ENCODE measurements at places on chromosomes 11 and 22.

DNA sequence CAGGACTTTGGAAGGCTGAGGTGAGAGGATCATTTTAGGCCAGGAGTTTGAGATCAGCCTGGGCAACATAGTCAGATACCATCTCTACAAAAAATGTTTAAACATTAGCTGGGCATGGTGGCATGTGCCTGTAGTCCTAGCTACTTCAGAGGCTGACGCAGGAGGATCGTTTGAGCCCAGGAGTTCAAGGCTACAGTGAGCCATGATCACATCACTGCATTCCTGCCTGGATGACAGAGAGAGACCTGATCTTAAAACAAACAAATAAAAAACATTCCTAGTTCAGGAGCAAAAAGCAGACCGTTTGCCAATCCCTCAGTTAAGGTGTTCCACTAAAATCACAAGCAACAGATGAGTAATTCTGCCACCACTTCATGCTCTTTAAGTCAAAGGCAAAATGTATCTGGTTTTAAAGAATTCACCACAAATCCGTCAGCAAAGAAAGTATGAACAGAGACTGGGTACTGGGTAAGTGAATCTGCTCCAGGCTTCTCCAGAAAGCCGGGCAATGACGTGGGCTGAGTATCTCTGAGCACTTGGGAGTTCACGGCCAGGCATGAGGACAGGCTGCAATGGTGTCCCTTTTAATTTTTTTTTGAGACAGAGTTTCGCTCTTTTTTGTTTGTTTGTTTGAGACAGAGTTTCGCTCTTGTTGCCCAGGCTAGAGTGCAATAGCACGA is 19.5 kb downstream of the CLTCL1 start:
- DNase-seq: no peak

GRCh38 chr11:81707881-81708280 is 1025.8 kb downstream of the FAM181B start:
- DNase-seq: no peak

DNA sequence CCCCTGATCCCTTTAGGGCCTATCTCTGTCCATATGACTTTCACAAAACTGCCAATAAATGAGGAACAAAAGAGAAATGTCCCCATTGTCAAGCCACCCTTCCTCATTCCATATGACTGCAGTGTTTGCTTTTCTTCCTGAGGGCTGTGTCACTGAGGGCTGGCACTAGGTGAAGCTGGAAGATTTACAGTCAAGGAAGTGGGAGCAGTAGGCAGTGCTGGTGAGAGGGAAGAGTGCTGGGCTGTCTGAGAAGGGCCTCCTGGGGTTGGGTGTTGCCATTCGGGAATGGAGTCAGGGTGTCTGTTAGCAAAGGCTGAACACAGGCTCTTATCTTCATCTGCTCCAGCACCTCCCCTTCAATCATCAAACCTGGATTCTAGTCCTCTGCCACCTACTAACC is 30.9 kb downstream of the INSC start:
- DNase-seq: peak; percentile 79

- no peak for DNase-seq
These were observed 3.2 kb downstream of the AMOTL1 start for GRCh38 chr11:94771390-94771789.

DNA sequence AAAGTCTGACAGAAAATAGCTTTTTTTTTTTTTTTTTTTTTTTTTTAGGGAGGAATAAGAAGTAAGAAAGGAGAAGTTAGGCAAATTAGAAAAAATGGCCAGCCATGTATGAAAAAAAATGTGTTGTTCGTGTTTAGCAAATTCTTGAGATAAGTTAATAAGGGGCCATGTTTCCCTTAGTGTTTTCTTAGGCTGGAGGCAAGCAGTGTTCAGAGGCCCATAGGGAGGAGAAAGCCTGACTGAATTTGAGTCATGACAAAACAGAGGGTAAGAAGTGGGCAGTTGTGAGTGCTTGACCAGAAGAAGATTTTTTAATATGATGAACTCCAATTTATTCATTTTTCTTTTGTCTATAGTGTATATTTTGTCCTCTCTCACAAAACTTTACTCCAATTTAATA is 766.4 kb downstream of the FAM181B start:
- DNase-seq: no peak

DNA sequence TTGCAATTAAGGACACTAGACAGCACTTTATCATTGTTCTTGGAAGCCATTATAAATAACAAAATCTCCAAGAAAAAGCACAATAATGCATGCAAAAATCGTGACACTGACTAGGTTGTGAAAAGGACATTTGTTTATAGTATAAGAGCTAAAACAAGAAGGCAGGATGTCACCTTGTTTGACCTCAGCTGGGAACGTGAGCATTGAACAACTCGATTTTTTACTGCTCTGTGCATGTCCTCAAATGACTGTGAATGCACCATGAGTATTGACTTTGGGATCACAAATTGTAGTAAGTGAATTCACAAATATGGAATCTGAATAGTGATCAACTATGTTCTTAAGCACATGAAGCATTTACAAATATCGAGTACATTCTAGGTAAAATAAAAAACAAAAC is 35.3 kb upstream of the ARHGAP20 start:
- no peak for DNase-seq

- peak; percentile 68 for DNase-seq
These were observed 706.9 kb upstream of the LUZP2 start for GRCh38 chr11:23789938-23790371.

DNA sequence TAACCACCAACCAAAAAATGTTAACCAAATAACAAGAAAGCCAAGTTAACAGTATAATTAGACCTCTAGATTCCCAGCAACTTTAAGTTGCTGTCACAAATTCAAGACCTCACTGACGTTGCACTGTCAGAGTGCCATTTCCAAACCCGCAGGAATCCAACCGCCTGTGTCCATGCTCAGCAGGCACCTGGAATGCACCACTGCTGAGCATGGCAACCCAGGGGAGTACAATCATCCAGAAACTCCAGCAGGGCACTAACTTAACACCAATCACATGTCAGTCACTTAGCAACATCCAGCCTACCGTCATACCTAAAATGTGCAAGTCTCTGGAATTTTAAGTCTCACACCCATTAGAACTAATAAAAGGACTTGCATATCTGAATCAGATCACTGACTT is 48.8 kb downstream of the SMCO4 start:
- no peak for DNase-seq

DNA sequence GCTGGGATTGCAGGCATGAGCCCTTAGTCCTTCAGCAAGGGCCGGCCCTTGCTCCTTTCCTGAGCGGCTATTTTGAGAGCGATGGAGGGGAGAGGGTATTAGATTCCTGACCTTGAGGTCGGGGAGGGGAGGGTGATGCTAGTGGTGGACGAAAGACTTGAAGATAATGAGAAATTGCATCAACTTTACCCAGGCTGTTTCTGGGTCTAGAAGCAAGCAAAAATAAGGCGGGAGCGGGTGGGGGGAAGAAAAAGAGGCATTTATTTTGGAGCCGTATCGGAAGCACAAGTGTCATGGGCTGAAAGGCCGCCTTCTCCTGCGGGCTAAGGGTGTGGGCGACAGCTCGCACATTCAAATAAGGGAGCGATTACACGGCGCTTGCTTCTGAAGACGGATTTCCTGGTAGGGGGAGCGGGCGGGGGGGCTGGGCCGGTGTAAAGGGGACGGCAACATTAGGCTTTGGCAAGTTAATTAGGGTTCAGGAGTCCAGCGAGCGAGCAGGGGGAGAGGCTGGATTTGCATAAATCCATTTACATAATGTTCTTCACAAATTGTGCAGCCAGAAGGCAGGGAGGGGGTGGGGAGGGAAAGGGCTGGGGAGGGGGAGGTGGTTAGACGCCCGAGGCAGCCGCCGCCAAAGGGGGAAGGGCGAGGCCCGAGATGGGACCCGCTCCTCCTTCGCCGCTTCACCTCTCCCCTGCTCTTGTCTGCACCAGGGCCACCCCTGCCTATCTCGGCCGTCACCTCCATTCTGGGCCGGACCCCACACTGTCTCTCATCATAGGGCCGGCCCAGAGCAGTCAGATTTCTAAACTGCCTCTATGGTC is 245.9 kb downstream of the MIAT start:
- no peak for DNase-seq

DNA sequence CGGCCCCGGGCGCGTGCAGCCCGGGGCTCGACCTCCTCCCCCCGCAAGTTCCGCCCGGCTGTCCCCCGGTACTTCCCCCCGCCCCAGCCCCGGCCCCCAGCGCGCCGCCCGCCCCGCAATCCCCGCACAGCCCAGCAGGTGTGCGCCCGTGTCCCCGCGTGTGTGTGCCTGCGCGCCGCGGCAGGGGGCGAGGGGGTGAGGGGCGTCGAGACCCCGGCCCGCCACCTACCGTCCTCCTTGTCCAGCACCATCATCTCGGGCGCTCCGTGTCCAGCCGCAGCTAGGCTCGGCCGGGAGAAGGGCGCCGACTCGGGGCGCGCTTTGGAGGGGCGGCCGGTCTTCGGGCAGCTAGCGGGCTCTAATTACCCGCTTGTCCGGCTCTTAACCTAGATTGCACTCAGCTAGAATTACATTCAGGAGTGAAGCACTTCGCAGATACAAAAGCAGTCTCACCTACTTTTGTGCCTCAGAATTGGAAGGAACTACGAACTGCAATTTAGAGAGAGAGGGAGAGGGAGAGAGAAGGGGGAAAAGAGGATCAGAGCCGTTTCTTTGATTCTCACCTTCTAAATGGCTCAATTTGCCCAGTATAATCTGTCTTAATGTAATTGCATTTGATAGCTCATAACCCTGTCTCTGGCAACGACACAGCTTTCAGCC is 439 bp downstream of the LMO1 start:
- DNase-seq: no peak

- peak; percentile 74 for DNase-seq
These were observed 382 bp downstream of the C11orf54 start for GRCh38 chr11:93741882-93742226.
